Right atrium auricular region (tissue), 2 donors: ENCODE measurements at places on chromosomes 11 and 22. TPM values are rescaled to one million over a fixed set of nuclear protein-coding genes. Genes with fewer than 3 reads are reported as not detected.

The TENM4 gene
- 0.30 TPM for total RNA-seq

The TMEM132A gene
- 7.5 TPM for total RNA-seq

DNA sequence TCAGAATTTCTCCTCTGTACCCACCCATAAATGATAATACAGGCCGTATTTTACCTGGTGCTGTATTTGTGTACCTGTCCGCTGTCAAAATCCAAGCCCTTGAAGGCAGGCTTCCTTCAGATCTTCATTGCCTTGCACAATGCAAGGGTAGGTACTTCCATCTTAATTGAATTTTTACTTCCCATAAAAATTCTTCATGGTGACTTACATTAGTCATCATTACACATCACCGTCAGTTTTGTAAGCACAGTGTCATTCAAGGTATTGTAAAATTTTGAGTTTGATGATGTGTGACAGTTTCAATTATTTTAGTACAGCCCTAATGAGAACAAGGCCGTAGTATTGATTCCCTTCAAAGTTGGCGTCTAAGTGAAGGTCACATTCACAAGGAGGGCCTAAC is 770 bp upstream of the TSG101 start:
- DNase-seq, result no peak

DNA sequence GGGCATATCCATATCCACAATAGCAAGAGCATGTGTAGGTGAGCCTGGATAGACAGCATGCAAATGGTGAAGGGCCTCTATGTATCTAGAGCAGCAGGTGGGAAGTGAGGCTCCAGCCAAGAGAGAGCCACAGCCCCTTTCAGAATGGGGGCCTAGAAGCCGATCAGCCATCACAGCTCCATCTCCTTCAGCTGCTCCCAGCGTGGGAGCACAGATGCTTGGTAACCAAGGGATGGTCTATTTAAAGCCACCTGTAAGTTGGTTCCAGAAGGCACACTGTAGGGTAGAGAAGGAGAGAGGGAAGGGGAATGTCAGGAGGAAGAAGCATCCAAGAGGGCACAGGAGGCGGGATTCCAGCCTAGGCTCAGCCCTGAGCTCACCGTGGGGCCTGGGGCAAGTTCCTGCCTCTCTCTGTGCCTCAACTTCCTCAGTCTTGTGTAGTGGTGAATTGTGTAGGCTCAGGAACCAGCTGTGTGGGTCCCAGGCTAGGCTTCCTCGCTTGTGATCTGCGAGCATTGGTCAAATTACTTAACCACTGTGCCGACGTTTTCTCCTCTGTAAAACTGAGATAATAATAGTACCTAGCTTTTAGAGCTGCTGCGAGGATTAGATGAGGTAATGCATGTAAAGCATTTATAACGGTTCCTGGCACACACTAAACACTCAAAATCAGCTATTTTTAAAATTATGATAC is 122.9 kb upstream of the NAV2 start:
- no peak for DNase-seq

DNA sequence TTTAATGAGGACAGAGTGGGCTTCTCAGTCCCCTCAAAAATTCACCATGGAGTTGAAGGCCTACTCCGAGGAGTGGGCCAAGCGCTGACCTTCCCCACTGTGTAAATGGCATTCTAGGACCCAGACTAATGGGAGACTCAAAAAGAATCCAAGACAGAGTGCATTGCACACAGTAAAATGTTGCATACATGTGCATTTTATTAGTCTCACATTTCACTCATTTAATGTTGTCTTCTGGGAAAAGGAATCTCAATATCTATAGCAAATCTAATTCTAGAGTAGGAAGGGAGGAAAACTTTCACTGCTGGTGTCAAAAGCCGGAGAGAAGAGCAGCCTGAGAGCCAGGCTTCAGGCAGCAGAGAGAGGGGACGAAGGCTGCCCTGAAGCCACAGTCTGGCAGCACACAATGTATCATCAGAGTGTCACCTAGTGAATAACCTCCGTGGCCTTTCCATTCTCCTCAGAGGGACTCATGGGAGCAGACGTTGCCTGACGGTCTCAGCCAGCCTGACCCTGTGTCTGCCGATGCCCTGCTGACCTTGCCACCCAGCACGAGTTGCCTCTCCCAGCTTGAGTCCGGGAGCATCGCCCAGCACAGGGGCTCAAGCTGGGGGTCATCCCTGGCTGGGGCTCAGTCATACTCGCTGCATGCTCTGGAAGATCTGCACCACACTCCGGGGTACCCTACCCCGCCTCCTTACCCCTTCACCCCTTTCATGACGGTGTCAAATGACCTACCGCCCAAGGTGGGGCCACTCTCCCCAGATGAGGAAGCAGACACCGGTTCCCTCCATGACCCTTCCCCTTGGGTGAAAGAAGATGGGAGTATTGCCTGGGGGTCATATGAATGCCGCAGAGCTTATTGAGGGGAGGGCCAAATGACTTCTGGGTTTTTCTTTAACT is 12.9 kb upstream of the POU2AF3 start:
- no peak for DNase-seq

DNA sequence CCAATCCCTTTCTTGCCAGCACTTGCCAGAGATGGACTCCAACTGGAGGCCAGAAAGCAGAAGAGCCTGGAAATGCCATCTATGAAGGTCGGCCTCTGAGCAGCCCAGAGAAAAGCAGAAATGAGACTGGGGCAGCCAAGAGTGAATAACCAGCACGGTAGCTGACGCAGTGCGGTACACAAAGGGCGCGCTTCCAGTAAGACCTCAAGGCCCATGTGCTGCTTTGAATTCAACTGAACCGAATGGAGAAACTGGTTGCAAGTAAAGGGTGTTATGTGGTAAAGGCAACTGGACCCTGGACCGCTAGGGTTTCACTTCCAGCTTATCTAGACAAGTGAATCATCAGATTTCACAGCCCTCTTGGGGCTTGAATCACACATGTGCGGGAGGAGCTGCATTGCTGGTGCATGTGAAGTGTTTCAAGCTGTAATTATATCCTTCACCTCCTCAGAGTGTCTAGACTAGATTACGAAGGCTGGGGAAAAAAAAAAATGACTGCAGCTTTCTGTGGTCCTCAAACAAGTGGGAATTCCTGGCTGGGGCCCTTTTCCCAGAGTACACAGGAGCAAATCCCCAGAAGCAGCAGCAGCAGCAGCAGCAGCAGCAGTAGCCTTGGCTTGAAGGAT is 128.9 kb downstream of the CCDC34 start:
- DNase-seq, result peak; percentile 84

The DEFB131B gene
- not detected for total RNA-seq

DNA sequence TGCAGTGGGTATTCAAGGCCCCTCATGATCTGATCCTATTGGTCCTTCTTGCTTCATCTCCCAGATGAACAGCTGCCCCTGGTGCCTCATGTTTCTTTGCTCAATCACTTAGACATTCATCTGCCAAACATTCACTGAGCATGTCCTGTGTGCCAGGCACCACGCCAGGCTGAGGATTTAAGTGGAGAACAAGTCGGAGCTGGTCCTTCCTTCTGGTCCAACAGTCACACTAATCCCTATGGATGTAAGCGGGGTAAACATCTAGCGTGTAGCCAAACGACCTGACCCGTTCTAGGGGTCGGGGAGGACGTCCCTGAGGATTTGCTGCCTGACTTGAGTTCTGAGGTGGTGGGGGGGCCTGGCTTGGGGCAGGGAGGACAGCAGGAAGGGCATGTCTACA is 21.9 kb downstream of the ZMAT5 start:
- no peak for DNase-seq

The C11orf86 gene
- not detected for total RNA-seq

GRCh38 chr22:22789922-22790845 is 97.4 kb upstream of the IGLL5 start:
- no peak for DNase-seq

DNA sequence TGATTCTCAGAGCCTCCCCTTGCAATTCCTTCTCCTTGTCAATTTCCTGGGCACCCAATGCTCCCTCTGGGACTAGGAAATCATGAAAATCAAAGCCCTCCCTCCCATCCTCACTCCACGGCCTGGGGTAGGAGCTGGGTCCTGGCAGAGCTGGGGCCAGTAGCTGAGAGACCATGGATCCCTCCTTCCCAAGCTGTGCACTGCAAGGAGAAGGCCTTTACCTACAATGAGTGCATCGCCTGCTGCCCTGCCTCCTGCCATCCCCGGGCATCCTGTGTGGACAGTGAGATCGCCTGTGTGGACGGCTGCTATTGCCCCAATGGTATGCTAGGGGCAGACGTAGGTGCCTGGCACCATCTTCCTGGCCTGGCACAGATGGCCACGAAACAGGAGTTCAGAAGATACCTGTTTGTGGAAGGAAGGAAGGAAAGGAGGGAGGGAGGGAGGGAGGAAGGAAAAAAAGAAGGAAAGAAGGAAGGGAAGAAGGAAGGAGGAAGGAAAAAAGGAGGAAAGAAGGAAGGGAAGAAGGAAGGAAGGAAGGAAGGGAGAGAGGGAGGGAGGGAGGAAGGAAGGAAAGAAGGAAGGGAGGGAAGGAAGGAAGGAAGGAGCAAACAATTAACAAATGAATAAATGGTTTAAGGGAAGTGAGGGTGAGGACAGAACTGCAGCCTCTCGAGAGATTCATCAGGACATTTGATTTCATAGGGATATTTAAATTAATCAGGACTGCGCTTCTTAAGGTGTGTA is 12.5 kb downstream of the OTOG start:
- DNase-seq, result no peak

DNA sequence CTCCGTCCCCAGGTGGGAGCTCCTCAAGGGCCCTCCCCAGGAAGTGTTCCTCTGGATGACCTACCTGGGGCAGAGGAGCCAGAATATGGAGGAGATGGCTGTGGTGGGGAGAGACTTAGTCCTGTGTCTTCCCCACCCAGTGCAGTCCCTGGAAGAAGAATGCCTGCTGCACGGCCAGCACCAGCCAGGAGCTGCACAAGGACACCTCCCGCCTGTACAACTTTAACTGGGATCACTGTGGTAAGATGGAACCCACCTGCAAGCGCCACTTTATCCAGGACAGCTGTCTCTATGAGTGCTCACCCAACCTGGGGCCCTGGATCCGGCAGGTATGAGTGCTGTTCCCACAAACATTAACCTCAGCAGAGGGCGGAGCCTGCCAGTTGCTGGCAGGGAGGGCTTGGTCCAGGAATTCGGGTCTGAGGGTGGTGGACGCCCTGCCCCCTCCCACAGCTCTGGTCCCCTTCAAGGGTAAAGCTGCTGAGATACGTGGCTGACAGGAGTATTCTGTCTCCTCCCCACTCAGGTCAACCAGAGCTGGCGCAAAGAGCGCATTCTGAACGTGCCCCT is 3.4 kb downstream of the FOLR3 start:
- no peak for DNase-seq

DNA sequence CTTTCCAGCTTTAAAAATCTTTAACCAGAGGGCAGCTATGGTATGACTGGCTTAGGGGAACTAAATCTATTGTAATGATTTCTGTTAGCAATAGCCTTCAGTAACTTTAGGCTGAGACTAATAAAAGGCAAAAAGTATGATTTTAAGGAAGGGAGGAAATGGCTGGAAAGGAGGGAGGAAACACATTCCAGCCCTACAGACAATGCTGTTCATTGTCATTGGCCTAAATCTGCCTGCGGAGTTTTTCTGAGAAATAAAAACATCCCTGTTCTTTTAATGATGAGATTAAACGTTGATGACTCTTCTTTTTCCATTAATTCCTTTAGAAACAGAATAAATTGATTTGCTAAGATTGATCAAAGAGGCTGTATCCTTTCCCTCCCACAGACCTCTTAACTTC is 99.6 kb upstream of the GRAMD1B start:
- no peak for DNase-seq

- no peak for DNase-seq
These were observed 15.6 kb downstream of the KCNC1 start for GRCh38 chr11:17750013-17750800.
